ENCODE measurements at places on chromosomes 2 and 18.
A peak's percentile ranks its signal among the peaks of the same experiment; 100 is the strongest.

DNA sequence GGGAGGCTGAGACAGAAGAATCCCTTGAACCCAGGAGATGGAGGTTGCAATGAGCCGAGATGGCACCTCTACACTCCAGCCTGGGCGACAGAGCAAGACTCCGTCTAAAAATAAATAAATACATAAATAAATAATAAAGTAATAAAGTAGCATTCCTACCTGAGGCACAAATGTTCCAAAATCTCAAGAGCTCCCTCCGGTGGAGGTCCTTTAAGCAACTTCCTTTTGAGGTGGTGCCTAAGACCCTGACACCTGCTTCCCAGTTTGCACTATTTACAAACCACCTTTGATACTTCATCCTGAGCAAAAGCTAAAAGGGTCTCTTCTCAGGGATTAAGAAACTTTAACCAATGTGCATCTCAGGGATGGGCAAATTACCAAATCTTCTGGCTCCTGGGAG, 505.1 kb downstream of the CNTNAP5 start:
- DNase-seq = no peak

GRCh38 chr2:170396799-170397459, 219.0 kb downstream of the MYO3B start:
- DNase-seq = no peak

DNA sequence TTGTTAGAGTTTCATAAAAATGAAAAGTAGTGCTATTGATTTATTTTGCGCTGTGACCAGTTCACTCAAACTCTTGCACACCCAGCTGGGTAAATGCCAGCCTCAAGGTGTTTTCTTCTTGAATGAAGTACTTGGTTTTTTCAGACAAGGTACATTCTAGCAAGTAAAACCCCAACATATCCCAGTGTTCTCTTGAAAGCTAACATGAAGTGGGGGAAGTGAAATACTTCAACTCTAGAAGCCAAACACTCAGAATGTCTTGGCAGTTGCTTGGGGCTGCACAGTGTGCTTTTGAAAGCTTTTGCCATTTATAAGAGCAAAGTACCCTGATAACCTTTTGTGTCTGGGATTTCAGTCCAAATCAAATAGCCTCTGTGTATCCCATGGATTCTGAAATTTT, 13.4 kb downstream of the NPAS2 start:
- no peak for DNase-seq

DNA sequence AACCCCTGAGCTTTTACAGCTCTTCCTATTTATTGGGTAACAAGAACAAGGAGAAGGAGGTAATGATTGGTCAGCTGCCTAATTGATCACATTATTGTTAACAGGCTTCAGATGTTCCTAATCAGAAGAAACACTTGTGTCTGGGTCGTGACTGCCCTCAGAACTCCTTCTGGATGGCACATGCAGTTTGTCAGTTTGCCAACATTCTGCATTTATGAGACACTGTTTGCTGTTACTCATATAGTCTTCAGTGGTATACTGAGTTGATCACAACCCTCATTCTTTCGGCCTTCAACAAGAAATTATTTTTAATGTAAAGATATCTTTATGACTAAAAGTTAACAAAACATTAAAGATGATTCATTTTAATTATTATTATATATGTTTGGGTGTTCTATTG, 95.7 kb upstream of the DOCK10 start:
- no peak for DNase-seq

DNA sequence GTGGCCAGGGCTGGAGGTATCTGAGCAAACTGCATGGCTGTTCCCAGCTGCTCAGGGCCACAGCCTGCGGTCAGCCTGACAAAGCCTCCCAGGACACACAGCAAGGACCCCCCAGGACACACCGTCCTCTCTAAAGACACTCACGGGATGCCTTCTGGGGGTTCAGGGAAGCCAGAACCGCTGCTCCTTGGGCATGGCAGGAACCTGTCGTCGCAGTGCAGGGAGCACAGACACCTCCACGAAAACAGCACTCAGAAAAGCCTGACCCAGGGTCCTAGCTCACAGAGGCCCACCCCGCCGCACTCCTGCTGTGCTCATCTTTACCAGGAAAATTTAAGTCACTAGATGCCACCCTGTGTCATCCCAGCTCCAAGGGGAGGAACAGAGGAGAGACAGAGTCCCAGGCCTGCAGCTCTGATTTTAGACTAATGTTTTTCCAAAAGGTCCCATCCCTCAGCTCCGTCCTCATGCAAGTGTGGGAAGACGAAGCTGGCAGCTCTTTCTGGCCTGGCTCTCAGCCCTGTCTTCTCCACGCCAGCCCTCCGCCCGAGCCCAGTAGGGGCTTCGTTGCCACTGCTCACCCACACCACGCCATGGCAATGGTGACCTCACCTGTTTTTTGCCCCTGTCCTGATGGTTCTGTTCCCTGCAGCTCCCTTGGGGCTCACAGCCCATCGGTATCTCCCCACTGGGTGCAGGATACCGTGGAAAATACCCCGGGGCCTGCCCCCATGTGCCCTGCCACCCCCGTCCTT, 23.9 kb upstream of the SLC66A3 start:
- no peak for DNase-seq

DNA sequence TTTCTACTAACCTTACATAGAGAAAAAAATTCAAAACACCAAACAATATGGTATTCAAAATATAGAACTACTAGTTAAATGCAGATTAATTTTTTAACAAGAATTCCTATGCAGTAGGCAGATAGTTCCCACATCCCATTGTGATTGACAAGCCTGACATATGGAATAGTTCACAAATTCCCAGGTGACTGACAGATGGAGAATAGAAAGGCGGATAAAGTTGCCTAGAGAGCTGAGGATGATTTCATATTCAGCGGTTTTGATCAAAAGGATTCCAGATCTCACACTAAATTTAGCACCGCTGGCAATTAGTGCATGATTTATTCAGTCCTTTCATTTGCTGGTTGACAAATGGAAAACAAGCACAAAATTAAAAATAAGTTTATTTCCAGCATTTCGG, 733.7 kb upstream of the POU3F3 start:
- DNase-seq = no peak

DNA sequence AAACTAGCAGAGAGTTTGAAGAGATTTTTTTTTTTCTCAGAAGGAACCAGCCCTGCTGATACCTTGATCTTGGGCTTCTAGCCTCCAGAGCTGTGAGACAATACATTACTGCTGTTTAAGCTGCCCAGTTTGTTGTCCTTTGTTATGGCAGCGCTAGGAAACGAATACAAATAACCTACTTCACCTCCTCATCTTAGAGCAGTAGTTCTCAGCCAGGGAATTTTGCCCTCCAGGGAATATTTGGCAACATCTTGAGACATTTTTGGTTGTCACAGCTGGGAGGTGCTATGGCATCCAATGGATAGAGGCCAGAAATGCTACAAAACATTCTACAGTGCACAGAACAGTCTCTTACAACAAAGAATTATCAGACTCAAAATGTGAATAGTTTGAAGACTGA, 43.9 kb upstream of the BCL11A start:
- no peak for DNase-seq

GRCh38 chr18:70176537-70176936, 28.9 kb downstream of the RTTN start:
- no peak for DNase-seq

- no peak for DNase-seq
Observed at GRCh38 chr2:239611222-239611795, 210.5 kb upstream of the HDAC4 start.

GRCh38 chr2:118010473-118010872, 3.4 kb downstream of the CCDC93 start:
- DNase-seq = no peak

- DNase-seq = no peak
Observed at GRCh38 chr2:108926561-108927380, 62.2 kb downstream of the EDAR start.

DNA sequence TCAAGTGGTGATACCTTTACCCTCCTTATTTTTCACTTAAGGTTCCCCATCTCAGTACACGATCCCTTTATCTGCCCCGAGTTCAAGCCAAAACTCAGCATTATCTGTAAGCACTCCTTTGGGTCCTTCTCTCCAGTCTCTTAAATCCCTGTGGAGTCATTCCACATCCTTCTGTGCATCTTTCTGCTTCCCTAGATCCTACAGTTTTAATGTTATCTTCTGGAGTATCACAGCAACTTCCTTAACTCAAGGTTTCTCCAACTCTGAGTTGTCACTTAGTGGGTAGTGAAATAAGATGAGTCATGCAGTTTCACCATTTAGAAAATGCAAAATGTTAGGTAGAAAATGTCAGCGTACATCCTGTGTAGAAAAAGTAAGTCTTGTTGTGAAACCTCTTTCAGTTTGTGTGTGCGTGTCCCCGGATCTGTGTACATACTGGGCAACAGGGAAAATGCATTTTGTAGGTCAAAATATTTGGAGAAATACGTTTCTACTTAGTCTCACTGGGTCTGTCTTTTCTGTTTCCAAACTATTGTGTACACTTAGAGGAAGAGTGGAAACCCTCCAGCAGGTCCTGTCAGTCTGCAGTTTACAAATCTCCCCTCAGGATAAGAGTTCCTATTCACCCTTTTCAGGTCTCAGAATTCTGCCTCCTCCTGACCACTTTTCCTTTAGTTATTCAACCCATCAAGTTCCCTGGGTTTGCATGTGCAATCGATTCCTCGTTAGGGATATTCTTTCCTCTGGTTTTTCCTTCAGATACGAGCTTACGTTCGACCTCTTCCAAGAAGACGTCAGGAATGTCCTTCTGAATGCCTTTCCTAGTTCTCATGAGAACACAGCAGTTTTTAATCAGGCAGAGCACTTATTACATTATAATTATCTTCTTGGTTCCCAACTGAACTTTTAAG, 154.8 kb downstream of the TGIF1 start:
- peak; percentile 80 for DNase-seq

DNA sequence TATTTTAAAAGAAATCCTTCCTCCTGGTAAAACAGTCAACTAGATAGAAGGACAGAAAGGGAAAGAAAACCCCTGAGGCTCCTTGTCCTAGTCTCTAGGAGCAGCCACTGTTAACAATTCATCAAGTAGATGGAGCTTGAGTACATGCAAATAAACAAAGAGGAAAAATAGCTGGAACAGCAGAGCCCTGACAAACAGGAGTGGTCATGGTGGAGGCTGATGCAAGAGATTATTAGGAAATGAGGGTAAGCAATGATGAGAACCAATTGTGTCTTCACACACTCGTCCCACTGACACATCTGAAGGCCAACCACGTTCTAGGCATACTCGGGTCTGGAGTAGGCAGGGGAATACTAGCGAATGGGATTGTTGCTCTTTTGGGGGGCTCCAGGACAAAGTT, 9.2 kb downstream of the DLGAP1 start:
- DNase-seq = no peak

GRCh38 chr2:10059016-10059351, 15.6 kb downstream of the KLF11 start:
- DNase-seq = no peak

DNA sequence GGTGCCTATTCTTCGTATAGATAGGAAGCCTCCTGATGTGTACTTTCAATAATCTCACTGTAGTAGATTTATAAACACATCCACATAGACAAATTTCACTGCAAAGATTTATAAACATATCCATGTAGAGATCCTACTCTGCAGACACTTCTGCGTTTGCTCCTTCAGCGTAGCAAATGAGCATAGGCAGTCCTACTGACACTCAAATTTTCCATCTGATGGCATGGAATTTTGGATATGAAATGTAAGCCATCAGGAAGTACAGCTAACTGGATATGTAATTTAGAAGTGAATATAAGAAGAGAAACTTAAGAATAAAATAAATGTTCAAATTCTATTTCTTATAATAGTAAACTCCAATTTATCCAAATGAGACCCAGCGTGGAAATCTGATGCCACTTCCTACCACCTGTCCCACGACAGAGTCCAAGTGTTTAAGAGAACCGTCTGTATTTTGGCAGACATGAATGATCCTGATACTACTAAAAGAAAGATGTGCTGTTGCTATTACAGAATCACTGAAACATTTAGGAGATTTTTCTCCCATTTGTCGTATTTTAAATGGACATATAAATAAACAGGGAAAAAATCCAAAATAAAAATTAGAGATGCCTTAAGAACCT, 86.0 kb downstream of the DTNA start:
- no peak for DNase-seq

- no peak for DNase-seq
Observed at GRCh38 chr2:141362311-141362710, 768.5 kb downstream of the LRP1B start.

DNA sequence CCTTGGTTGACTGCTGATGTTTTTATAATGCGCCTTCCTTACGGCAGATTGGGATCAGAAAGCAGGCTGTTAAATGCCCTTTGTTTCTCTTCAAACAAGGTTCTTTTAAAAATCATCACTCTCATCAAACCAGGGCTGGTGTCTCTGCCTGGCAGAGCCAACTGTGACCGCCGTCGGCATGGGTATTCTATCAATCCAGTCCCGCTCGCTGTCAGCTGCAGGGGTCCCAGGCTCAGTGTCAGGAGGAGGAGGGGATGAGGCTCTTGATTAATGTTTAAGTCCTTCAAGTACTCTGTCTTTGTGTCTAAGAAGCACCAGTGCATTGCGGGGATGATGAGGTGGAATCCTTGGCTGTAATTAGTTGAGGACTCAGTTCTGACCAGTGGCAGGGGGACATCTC, 348.1 kb downstream of the RNF144A start:
- no peak for DNase-seq

DNA sequence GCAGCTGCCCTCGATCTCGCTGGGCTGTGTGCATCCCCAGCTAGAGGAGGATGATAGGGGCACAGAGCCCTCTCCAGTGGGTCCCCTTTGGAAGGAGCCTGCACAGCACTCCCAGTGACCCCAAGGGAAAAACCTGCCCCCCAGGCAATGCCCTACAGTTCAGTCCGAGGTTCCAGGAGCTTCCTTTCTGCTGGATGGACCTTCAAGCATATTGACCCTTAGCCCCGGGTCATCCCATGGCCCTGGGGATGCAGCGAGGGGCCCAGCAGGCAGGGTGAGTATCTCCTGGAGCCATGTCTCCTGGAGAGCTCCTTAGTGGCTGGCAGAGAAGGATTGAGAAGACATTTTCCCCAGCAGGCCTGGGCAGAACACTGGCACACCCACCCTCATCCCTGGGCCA, 45.4 kb upstream of the CTDP1 start:
- DNase-seq = no peak

- DNase-seq = no peak
Observed at GRCh38 chr2:120422465-120423160, 76.7 kb downstream of the INHBB start.

DNA sequence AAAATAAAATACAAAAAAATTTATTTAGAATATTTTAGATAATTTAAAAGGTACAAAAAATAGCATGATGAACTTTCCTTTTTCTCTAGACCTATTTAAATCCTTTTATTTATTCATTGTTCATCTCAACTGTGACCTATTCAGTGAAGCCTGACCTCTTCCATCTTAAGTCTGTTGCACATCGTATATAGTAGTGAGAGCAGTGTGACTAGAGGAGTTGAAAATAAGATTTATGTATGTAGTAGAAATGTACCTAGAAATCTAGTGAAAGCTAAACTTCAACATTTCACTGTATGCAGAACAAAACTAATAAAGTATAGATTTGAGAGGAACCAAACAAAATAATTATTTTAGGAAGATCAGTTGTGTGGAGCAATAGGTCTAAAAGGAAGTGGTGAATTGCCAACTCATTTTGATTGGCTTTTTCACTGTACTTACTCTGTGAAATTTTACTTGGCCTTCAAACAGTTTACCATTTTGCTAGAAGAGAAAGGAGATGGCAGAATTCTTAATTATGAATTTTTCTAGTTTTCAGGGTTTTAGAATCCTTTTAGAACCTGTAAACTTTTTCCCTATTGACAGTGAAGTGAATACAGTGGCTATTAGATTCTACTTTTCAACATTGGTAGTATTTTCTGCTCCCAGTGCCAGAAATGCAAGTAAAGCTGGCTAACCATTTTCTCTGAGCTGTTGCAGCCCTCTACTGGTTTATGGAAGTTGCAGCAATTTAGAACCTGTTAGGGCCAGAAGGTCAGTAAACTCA, 11.0 kb downstream of the ANKRD12 start:
- no peak for DNase-seq

- DNase-seq = no peak
Observed at GRCh38 chr2:75870651-75871137, 160.0 kb upstream of the GCFC2 start.

Measured in GM12864 (cell line).